ENCODE measurements at places on chromosomes 4 and X.

- DNase-seq, result no peak
These were observed 4.8 kb downstream of the FRMPD3 start for GRCh38 chrX:107454302-107454701.

GRCh38 chr4:68948985-68949384 lies 2.6 kb downstream of the UGT2A3 start:
- no peak for DNase-seq

GRCh38 chrX:20513185-20513584 lies 246.5 kb upstream of the RPS6KA3 start:
- no peak for DNase-seq

DNA sequence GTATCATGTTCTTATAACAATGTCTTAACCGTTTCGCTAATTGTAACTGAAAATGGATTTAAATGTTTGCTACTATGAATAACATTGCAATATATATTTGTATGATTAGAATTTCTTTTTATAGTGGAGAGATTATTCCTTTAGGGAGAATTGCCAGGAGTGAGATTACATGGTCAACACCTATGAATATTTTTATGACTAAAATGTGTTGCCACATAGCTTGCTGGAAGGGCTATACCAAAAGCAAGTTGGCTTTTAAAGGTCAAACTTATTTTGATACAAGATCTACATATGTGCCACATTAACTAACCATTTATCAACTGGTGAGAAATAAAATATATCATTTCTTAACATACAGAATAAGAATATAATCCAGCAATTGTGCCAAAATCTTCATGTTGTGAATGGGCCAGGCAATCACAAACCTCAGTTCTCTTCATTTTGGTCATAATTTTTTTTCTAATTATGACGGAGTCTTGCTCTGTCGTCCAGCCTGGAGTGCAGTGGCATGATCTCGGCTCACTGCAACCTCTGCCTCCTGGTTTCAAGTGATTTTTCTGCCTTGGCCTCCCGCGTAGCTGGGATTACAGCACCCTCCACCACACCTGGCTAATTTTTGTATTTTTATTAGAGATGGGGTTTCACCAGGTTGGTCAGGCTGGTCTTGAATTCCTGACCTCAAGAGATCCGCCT lies 10.0 kb upstream of the EGF start:
- no peak for DNase-seq

DNA sequence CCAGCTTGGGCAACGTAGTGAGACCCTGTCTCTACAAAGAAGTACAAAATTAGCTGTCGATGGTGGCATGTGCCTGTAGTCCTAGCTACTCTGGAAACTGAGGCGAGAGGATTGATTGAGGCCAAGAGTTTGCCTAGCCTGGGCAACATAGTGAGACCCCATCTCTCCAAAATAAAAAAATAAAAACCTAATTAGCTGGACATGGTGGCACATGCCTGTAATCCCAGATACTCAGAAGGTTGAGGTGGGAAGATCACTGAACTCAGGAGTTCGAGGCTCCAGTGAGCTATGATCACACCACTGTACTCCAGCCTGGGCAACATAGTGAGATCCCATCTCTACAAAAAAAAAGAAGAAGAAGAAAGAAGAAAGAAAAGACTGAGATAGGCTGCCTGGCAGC lies 17.4 kb downstream of the PLAC1 start:
- DNase-seq, result no peak

GRCh38 chrX:12974796-12975669 lies at the start of gene TMSB4X:
Gene TMSB4X, plus strand, starts transcription at chrX:12975110.
- DNase-seq, result peak; percentile 5

All from amniotic stem cell (primary cell).